ENCODE measurements at places on chromosomes 1 and 21. TPM values are rescaled to one million over a fixed set of nuclear protein-coding genes. Genes with fewer than 3 reads are reported as not detected.

DNA sequence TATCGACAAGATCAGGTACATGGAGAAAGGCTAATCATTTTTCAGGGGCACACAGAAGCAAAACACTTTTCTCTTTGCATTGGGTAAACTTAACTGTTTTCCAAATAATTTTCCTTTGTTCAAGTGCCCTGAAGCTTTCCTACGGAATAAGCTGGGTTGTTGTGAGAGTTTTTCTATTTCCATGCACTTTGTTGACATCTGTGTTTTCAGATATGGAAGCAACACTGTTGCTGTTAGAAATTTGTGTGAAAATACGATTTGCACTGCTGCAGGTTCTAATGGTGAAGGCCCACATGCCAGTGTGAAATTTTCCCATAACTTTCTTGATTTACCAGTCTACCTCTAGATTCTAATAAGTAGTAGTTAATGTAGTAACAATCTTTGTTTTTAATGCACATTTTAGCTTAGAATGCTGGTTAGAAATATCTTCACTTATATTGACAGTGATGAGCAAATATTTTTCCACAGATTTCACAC is 18.3 kb downstream of the NFYC start:
- peak overlapping the region; percentile 87 for H3K4me3 ChIP-seq
- no peaks in the 10 kb centered on the region for H3K27me3 ChIP-seq
- DNase-seq: no peak
- H3K4me1 ChIP-seq: peaks cover 58% of the 10 kb centered on the region
- H3K27ac ChIP-seq: peak overlapping the region; percentile 89

GRCh38 chr1:220926146-220926545 is 46.9 kb downstream of the HLX start:
- H3K27me3 ChIP-seq: peaks cover 8% of the 10 kb centered on the region
- H3K4me1 ChIP-seq: no peaks in the 10 kb centered on the region
- no peak for DNase-seq
- no peak overlapping the region for H3K4me3 ChIP-seq

GRCh38 chr1:27136998-27137542 is 17.9 kb downstream of the SLC9A1 start:
- H3K36me3 ChIP-seq: no peaks in the 10 kb centered on the region
- peaks cover 40% of the 10 kb centered on the region for H3K4me1 ChIP-seq

- DNase-seq: no peak
- H3K4me1 ChIP-seq: no peaks in the 10 kb centered on the region
- H3K4me3 ChIP-seq: no peak overlapping the region
- H3K27me3 ChIP-seq: peaks cover 49% of the 10 kb centered on the region
- H3K27ac ChIP-seq: no peak overlapping the region
Measured at GRCh38 chr1:30807318-30808066, 49.9 kb upstream of the LAPTM5 start.

DNA sequence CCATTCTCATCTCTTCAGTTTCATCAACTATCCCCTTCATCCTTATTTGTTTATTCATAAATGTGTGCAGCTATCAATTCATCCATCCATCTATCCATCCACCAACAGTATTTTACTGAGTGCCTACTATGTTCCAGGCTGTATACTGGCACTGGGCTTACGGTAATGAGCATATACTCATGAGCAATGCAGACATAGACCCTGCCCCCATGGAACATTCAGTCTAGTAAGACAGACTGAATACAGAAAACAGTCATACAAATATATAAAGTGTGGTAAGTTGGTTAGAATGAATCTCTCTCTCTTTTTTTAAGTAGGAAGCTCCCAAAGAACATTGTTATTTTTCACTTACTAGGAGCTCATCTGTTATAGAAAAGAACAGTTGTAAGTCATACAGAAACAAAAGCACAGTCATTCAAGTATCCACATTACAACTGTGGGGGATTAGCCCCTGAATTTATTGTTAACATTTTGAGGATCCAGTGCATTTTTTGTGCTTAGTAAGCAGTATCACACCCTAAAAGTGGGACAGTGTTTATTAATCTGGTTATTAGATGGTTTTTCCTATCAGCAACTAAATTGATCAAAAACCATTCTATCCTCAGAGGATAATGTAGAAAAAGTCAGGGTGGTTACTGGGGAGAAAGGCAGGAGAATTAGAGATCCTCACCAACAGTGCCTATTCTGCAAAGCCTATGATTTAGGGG is 3.6 kb downstream of the SLC16A4 start:
- no peak for DNase-seq
- H3K36me3 ChIP-seq: peaks cover 4% of the 10 kb centered on the region
- H3K4me1 ChIP-seq: peaks cover 20% of the 10 kb centered on the region
- H3K27me3 ChIP-seq: no peaks in the 10 kb centered on the region
- H3K4me3 ChIP-seq: no peak overlapping the region
- no peak overlapping the region for H3K27ac ChIP-seq

- no peaks in the 10 kb centered on the region for H3K27me3 ChIP-seq
- H3K27ac ChIP-seq: peak overlapping the region; percentile 79
- H3K4me3 ChIP-seq: no peak overlapping the region
- peaks cover 34% of the 10 kb centered on the region for H3K36me3 ChIP-seq
- no peak for DNase-seq
- peaks cover 32% of the 10 kb centered on the region for H3K4me1 ChIP-seq
Measured at GRCh38 chr1:156801409-156802121, 15.1 kb downstream of the SH2D2A start.

GRCh38 chr1:157725221-157725577 is 24.6 kb upstream of the FCRL3 start:
- H3K36me3 ChIP-seq: peaks cover 3% of the 10 kb centered on the region
- H3K4me3 ChIP-seq: no peak overlapping the region
- no peaks in the 10 kb centered on the region for H3K4me1 ChIP-seq
- no peak for DNase-seq
- H3K27me3 ChIP-seq: peaks cover 8% of the 10 kb centered on the region

DNA sequence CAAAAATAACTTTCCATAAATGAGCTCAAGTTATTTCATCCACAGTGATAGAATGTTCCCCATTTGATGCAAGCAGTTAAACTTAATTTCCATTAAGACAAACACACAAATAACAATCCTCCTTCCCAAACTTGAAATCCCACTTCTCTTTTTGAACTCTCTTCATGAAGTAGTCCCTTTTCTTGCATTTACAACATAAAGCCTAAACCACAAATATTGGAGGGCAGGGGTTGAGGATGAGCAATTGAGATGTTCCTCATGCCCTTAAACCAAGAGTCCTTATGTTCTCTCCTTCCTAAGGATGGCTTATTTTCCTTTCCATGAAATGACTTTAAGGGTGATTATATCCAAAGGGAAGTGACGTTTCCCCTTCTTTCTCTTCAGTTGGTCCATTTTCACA is 228.8 kb downstream of the DISC1 start:
- peaks cover 10% of the 10 kb centered on the region for H3K4me1 ChIP-seq
- no peaks in the 10 kb centered on the region for H3K36me3 ChIP-seq
- no peak overlapping the region for H3K4me3 ChIP-seq

DNA sequence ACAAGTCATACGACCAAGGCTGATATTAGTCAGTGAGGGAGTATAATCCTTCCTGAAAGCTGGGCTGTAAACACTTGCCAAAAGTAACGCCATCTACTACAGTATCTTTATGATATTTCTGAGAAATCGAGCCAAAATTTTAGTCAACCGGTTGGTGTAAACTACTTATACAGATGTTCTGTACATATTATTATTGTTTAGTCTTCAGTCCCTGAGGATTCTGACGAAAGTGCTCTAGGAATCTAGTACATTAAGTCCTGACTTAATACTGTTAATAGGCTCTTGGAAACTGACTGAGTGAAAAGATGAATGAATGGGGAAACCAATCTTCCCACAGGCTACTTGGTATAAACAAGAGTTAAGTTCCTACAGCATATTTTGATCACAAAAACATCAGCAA is 274.3 kb downstream of the USP25 start:
- no peak overlapping the region for H3K27ac ChIP-seq
- no peaks in the 10 kb centered on the region for H3K27me3 ChIP-seq
- no peak for DNase-seq
- no peaks in the 10 kb centered on the region for H3K4me1 ChIP-seq

GRCh38 chr1:216958569-216958968 is 235.3 kb upstream of the ESRRG start:
- no peaks in the 10 kb centered on the region for H3K27me3 ChIP-seq
- no peaks in the 10 kb centered on the region for H3K4me1 ChIP-seq
- H3K36me3 ChIP-seq: no peaks in the 10 kb centered on the region
- no peak overlapping the region for H3K4me3 ChIP-seq
- DNase-seq: no peak

GRCh38 chr1:170544624-170545023 is 12.7 kb downstream of the GORAB start:
- H3K27me3 ChIP-seq: no peaks in the 10 kb centered on the region
- H3K27ac ChIP-seq: no peak overlapping the region
- no peak overlapping the region for H3K4me3 ChIP-seq
- H3K36me3 ChIP-seq: peaks cover 66% of the 10 kb centered on the region
- peaks cover 8% of the 10 kb centered on the region for H3K4me1 ChIP-seq

DNA sequence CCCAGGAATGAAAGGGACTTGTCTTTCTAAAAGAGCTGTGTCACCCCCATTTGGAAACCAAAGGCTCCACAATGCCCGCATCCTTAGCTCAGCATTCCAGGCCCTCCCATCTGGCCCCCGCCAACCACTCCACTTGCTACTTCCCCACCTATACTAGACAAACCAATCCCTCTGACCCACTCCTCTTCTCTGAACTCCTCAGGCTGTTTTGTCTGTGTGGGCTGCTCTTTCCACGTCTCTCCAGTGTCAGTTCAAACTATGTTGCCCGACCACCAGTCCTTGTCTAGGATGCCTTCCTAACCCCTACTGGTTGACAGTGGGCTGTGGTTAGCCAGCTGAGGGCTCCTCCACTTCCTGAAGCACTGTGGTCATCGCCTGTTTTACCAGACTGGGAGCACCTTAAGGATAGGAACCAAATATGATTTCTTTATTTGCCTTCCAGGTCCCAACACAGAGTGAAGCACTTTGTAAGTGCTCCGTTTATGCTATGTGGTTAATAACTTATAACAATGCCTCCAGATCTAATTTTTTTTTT is 8.1 kb upstream of the COA7 start:
- H3K36me3 ChIP-seq: no peaks in the 10 kb centered on the region
- no peak overlapping the region for H3K27ac ChIP-seq
- no peak for DNase-seq
- no peak overlapping the region for H3K4me3 ChIP-seq

GRCh38 chr1:90862782-90863181 is 145.7 kb upstream of the BARHL2 start:
- peaks cover 2% of the 10 kb centered on the region for H3K27me3 ChIP-seq
- no peak overlapping the region for H3K4me3 ChIP-seq
- no peak for DNase-seq

GRCh38 chr1:99177465-99177864 is 86.8 kb upstream of the PLPPR4 start:
- DNase-seq: no peak
- no peaks in the 10 kb centered on the region for H3K4me1 ChIP-seq
- H3K27ac ChIP-seq: no peak overlapping the region
- no peak overlapping the region for H3K4me3 ChIP-seq
- no peaks in the 10 kb centered on the region for H3K36me3 ChIP-seq

GRCh38 chr1:205045146-205045545 is 2.1 kb downstream of the CNTN2 start:
- no peaks in the 10 kb centered on the region for H3K4me1 ChIP-seq
- H3K36me3 ChIP-seq: no peaks in the 10 kb centered on the region
- H3K27ac ChIP-seq: no peak overlapping the region
- no peak overlapping the region for H3K4me3 ChIP-seq
- H3K27me3 ChIP-seq: peaks cover 39% of the 10 kb centered on the region

DNA sequence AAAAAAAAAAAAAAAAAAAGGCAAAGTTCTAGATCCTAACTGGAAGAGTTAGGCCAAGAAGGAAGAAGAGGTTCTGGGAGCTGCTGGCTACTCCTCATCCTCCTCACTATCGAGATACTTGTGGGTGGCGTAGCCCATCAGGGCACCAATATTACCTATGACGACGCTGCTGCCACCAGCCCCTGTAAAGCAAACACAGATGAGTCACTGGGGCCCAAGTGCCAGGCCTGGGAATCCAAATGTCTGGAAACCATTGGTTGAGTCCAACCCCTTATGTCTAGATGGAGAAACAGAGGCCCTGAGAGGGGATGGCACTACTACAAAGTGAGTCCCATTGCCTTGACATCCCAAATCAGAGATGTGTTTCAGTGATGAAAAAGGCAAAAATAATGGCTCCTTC is 5.7 kb downstream of the IFI6 start:
- H3K27me3 ChIP-seq: no peaks in the 10 kb centered on the region
- peaks cover 37% of the 10 kb centered on the region for H3K4me1 ChIP-seq
- no peaks in the 10 kb centered on the region for H3K36me3 ChIP-seq
- no peak for DNase-seq
- H3K4me3 ChIP-seq: no peak overlapping the region

GRCh38 chr1:218472885-218473284 is 127.7 kb downstream of the TGFB2 start:
- H3K27ac ChIP-seq: no peak overlapping the region
- no peak overlapping the region for H3K4me3 ChIP-seq
- DNase-seq: no peak

- H3K4me3 ChIP-seq: no peak overlapping the region
- DNase-seq: no peak
- peaks cover 16% of the 10 kb centered on the region for H3K4me1 ChIP-seq
Measured at GRCh38 chr21:36694593-36695282, 4.2 kb upstream of the SIM2 start.

DNA sequence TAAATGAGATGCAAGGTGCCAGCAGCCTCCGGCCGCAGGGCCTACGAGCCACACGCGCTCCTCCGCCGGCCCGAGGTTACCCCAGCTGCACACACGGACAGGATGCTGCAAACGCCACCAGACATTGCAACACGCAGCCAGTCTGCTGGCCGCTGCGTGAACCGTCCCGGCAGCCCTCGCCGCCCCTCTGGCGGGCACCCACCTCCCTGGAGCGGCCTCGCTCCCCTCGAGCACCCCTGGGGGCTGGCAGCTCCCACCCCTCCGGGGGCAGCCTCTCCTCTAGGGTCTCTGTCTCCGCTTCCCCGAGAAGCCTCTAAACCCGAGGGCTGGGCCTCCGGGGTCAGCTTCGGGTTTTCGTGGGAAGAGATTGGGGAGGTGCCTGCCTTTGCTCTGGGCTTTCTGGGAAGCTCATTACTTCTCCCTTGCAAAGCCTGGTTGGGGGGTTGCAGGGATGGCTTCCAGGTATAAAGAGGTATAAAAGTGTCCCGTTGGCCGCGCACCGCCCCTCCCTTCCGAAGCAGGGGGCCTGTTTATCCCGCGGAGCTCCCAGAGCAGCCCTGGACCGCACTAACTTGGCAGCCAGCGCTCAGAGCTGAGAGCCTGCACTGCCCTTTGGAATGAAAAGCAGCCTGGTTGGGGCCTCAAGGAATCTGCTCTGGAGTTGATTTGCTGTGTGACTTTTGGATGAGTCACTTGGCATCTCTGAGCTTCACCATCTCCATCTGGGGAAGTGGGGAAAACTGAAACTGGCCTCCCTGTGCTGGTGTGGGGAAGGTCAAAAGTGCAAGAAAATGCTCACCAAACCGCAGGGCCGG is 21.8 kb downstream of the DHRS3 start:
- no peaks in the 10 kb centered on the region for H3K27me3 ChIP-seq
- DNase-seq: no peak

The FAAH gene
- total RNA-seq: 4.4 TPM

The KRTAP19-3 gene
- total RNA-seq: not detected

The STX12 gene
- total RNA-seq: 32.0 TPM

The CASQ2 gene
- not detected for total RNA-seq

The TNFRSF8 gene
- 33.2 TPM for total RNA-seq

The HPDL gene
- 12.7 TPM for total RNA-seq

The NOTCH2 gene
- 57.2 TPM for total RNA-seq

The SSR2 gene
- total RNA-seq: 171 TPM

Data from activated CD4-positive, alpha-beta memory T cell treated with anti-CD3 and anti-CD28 coated beads for 36 hours (primary cell).